Activated T-helper 2 cell treated with anti-CD3 and anti-CD28 coated beads, Interferon-gamma antibody, Interleukin-2, Interleukin-4, amounts not matched to agents 10 μg/mL and 5 μg/mL and 100 μg/mL, durations not matched to agents 14 hours and 24 hours and 36 hours (primary cell): ENCODE measurements at places on chromosomes 6 and 20.

DNA sequence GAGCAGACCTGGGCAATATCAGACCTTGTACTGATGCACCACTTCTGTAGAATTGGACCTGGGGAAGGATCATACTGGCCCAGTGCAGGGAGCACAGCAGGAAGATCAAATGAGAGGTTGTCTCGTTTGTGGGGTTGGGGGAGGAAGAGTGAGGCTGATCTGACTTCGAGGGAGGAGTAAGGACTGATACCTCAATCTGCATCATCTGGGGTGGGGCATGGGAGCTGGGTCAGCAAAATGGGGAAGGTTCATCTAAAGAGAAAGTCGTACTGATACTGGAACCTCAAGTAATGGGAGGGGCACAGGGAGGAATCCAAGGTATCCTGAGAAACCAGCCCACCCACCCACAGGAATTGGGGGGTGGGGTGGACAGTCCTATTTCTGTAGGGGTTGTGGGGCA, 3.7 kb downstream of the RNF39 start:
- H3K27me3 ChIP-seq, result peaks cover 56% of the 10 kb centered on the region
- H3K36me3 ChIP-seq, result peaks cover 42% of the 10 kb centered on the region
- H3K4me1 ChIP-seq, result peaks cover 31% of the 10 kb centered on the region
- H3K27ac ChIP-seq, result no peak overlapping the region
- H3K4me3 ChIP-seq, result no peak overlapping the region

- no peak overlapping the region for H3K4me3 ChIP-seq
- H3K27ac ChIP-seq, result no peak overlapping the region
- peaks cover 10% of the 10 kb centered on the region for H3K4me1 ChIP-seq
- no peak for DNase-seq
- H3K36me3 ChIP-seq, result no peaks in the 10 kb centered on the region
Measured at GRCh38 chr6:108618623-108619152, 58.0 kb downstream of the FOXO3 start.

GRCh38 chr6:126701676-126702560, 362.0 kb downstream of the CENPW start:
- no peaks in the 10 kb centered on the region for H3K27me3 ChIP-seq
- DNase-seq, result no peak
- no peak overlapping the region for H3K4me3 ChIP-seq
- H3K36me3 ChIP-seq, result no peaks in the 10 kb centered on the region
- H3K4me1 ChIP-seq, result peaks cover 3% of the 10 kb centered on the region
- H3K27ac ChIP-seq, result no peak overlapping the region

DNA sequence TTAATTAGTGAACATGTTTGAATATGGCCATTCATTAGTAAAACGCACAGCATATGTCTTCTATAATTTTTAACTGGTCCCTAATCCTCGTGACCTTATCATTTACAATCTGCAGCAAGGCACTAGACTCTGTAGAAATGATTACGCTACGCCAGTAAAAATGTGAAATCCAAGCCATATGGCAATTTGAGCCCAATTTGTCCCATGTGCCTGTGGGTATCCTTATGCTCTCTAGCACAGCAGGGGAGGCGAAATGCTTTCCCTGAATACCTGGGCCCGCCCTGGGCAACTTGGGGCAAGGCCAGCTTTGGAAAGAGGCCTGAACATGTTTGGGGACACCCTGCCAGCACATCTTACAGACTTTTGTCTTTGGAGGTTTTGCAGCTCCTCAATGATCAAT, 122.7 kb upstream of the AGPAT4 start:
- no peak overlapping the region for H3K4me3 ChIP-seq
- H3K36me3 ChIP-seq, result no peaks in the 10 kb centered on the region
- peaks cover 40% of the 10 kb centered on the region for H3K27me3 ChIP-seq
- no peaks in the 10 kb centered on the region for H3K4me1 ChIP-seq
- no peak overlapping the region for H3K27ac ChIP-seq
- DNase-seq, result no peak

DNA sequence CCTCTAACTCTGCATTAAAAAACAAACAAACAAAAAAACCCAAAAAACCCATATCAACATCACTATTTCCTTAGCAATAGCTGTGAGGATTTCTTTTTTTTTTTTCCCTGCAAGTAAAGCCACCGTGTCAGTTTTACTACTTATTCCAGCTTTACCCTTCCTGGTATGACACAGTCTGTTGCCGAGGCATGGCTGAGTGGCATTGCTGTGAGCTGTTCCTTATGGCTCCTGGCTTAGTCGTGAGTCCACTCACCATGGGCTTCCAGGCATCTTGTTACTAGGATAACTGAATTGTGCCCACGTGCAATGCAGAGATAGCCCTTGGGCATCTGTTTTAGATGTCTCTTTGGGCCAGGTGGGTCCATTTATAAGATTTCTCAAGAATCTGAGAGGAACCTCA, 84.8 kb downstream of the LRRC1 start:
- no peaks in the 10 kb centered on the region for H3K36me3 ChIP-seq
- no peak for DNase-seq
- no peak overlapping the region for H3K27ac ChIP-seq

DNA sequence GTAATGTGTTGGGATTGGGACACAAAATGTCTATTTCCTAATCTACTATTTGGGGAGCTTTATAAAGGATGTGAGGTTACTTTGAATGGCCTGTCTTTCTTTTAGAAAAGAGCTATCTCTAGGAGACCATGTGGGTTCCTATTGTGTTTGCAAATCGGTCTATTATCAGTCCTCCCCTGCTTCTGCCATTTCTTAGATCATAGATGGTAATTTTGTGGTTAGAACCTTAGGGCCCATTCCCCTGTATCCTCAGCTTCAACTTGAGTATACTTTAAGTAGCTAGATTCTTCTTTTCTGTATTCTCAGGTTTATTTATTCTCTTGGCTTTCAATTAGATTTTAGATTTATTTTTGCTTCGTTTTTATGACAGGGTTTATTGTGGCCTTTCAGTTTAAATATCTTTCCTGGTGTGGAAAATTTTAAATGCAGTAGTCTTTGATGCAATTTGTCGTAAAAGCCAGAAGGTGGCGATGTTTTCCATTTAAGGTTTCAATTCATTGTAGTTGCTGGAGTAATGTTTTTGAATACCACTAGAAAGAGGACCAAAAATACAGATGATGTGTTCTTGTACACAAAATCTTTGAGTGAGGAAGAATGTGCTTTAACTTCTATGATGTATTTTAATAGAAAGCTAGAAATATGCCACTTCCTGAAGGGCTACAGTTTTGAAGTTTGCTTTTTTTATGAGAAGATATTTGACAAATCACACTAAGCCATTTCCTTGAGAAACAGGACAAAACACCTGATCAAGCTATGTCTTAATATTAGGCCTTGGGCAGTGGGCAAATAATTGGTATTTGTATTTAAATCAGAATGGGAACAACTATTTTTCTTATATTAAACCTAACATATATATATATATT, 20.3 kb downstream of the TBPL1 start:
- DNase-seq, result no peak
- H3K27ac ChIP-seq, result peak overlapping the region; percentile 0
- no peaks in the 10 kb centered on the region for H3K27me3 ChIP-seq
- no peak overlapping the region for H3K4me3 ChIP-seq

DNA sequence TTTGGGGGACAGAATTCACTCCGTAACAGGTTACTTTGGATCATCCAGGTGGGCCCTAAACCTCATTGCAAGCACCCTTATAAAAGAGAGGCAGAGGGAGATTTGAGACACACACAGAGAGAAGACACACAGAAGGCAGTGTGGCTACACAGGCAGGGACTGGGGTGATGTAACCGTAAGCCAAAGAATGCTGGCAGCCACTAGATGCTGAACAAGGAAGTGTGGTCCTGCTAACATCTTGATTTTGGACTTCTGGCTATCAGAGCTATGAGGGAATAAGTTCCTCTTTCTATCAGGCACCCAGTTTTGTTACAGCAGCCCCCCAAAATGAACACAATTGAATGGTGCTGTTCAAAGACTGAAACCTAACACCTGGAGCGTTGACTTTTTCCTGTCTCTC, 191.3 kb upstream of the MYLIP start:
- no peaks in the 10 kb centered on the region for H3K27me3 ChIP-seq
- no peak for DNase-seq
- no peak overlapping the region for H3K4me3 ChIP-seq

- no peak within 1 kb of the TSS for H3K27ac ChIP-seq
- peaks cover 9% of the 10 kb centered on the region for H3K27me3 ChIP-seq
- H3K4me1 ChIP-seq, result no peaks in the 10 kb centered on the region
- no peaks in the 10 kb centered on the region for H3K36me3 ChIP-seq
- no peak for DNase-seq
- no peak within 1 kb of the TSS for H3K4me3 ChIP-seq
Measured at GRCh38 chr20:44355498-44356352, at the start of gene HNF4A. Gene HNF4A (plus strand): TSS chr20:44355699. CDS start chr20:44355805, 106 bp downstream.

GRCh38 chr6:159754959-159755914, 6.6 kb upstream of the ACAT2 start:
- peaks cover 77% of the 10 kb centered on the region for H3K36me3 ChIP-seq
- DNase-seq, result no peak
- H3K27ac ChIP-seq, result peak overlapping the region; percentile 35

DNA sequence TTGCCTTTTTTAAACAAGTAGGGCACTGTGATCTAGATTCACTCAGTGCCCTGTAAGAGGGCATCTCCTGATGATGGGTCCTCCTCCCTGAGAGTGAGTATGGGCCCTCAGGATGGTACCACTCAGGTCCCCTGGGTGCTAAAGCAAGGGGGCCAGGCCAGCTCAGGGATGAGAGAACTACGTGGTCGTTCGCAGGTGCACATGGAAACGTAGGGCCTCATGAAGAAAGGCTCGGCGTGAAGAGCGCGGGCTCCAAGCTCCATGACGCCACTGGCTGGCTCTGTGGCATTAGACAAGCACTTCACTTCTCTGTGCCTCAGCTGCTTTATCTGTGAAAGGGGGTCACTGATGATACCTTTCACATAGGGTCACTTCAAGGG, 50.7 kb downstream of the SYNJ2 start:
- H3K4me3 ChIP-seq, result no peak overlapping the region
- H3K27me3 ChIP-seq, result no peaks in the 10 kb centered on the region
- H3K4me1 ChIP-seq, result peaks cover 17% of the 10 kb centered on the region

DNA sequence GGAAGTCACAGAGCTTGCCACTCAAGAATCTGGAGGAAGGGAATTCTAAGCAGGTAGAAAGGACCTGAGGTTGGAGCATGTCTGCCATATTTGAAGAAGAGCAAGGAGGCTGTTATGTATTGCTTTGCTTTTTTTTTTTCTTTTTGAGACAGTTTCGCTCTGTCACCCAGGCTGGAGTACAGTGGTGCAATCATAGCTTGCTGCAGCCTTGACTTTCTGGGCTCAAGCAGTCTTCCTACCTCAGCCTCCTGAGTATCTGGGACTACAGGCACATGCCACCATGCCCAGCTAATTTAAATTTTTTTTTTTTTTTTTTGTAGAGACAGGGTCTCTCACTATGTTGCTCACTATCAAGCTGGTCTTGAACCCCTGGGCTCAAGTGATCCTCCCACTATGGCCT, 40.8 kb downstream of the ORC3 start:
- no peak for DNase-seq
- peaks cover 4% of the 10 kb centered on the region for H3K4me1 ChIP-seq
- no peaks in the 10 kb centered on the region for H3K27me3 ChIP-seq

- DNase-seq, result peak; percentile 15
- peak overlapping the region; percentile 90 for H3K4me3 ChIP-seq
- H3K27ac ChIP-seq, result peak overlapping the region; percentile 98
- peaks cover 49% of the 10 kb centered on the region for H3K4me1 ChIP-seq
- no peaks in the 10 kb centered on the region for H3K27me3 ChIP-seq
- H3K36me3 ChIP-seq, result peaks cover 7% of the 10 kb centered on the region
Measured at GRCh38 chr6:111605100-111605751, 452 bp downstream of the TRAF3IP2 start.

DNA sequence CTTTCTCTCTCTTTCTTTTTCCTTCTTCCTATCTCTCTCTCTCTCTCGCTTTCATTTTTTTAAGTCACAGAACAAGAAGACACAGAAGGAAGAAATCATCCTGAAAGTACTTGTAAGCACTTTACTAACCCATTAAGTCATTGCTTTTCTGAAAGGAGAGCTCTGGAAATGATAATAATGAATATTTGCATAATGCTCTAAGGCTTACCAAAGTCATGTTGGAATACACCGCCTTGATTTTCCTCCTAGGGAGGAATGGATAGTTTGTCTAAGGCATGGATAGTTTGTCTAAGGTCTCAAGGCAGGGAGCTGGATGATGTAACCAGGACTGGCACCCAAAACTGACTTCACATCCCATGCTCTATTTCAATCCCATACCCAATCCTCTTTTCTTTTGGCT, 12.9 kb upstream of the CTCFL start:
- H3K4me3 ChIP-seq, result no peak overlapping the region
- no peaks in the 10 kb centered on the region for H3K36me3 ChIP-seq
- H3K27me3 ChIP-seq, result peaks cover 15% of the 10 kb centered on the region
- no peak overlapping the region for H3K27ac ChIP-seq
- no peak for DNase-seq
- H3K4me1 ChIP-seq, result no peaks in the 10 kb centered on the region

DNA sequence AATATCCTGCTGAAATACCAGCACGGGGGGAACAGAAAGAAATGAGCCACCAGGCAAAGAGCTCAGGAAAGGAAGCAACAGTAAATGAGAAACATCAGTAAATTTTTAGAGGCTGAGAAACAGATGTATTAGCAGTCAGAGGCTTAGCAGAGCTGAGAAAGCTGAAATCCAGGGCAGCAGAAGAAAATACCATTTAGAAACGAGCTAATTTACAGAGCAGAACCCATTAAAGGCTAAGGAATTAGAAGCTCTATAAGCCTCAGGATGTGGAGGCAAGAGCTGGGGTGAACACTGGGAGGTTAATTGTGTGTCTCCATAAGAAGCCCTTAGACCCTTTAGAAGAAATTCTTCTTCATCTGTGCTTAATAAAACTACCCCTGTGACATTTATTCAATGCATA, 178.6 kb upstream of the RGS17 start:
- H3K27ac ChIP-seq, result no peak overlapping the region
- no peak overlapping the region for H3K4me3 ChIP-seq
- peaks cover 2% of the 10 kb centered on the region for H3K27me3 ChIP-seq
- no peaks in the 10 kb centered on the region for H3K4me1 ChIP-seq

- no peaks in the 10 kb centered on the region for H3K27me3 ChIP-seq
- DNase-seq, result no peak
- H3K36me3 ChIP-seq, result peaks cover 20% of the 10 kb centered on the region
- peaks cover 88% of the 10 kb centered on the region for H3K4me1 ChIP-seq
Measured at GRCh38 chr6:2857185-2857579, 15.5 kb upstream of the SERPINB1 start.

GRCh38 chr6:37607944-37608343, 89.7 kb downstream of the MDGA1 start:
- H3K4me3 ChIP-seq, result no peak overlapping the region
- no peak for DNase-seq
- no peaks in the 10 kb centered on the region for H3K4me1 ChIP-seq
